ENCODE measurements at places on chromosomes 1 and 21.

DNA sequence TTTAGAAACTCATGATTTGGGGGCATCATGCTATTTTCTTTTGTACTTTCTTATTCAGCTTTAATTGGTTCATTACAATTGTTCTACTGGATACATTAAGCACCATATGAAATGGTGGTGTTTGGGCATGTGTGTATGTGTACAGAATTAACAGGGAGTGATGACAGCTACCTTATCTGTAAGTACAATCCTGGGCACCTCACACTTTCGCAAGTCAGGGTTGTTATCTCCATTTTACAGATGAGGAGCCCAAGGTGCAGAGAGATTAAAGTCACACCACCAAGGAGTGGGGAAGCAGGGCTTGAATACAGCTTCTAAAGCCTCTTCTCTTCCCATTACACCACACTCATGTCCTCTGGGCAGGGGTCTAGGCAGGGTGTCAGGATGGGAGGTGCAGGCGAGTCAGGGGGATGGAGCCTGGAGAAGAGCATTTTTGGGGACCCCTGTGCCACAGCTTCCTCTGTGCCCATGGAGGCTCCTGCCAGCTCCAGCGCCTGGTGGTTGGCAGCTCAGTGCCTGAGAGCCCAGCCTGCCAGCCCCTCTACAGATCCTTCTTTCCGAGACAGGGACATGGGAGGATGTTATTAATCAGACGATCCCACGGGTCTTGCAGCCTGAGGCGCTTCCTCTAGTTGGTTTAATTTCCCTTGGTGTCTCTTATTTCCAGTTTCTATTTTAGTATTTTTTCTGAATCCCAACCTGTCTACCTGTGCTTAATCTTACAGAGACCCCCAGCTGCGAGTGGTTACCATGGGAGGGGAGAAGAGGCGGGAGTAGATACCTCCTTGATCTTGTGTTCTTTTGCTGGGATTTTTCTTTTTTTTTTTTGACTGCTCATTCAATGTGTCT, 126.2 kb upstream of the CD34 start:
- DNase-seq, result no peak

GRCh38 chr1:246677842-246678241, 46.4 kb upstream of the SCCPDH start:
- DNase-seq, result no peak

DNA sequence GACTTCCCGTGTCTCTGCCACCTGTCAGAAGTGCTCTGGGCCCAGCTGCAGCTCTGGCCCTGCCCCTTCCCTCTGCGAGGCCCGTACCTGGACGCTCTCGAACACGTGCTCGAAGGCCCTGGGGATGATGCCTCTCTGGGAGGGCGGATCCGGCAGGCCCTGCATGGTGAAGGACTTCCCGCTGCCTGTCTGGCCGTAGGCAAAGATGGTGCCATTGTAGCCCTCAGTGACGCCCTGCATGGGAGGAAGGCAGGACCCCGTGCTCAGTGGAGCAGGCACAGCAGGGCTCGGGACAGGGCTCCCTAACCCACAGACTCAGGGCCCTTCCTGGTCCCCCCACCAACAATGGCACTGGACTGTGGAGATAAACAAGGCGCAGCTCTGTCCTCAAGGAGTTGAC, 2.4 kb downstream of the KIF17 start:
- DNase-seq, result no peak

GRCh38 chr1:93419344-93419743, 28.6 kb upstream of the FNBP1L start:
- no peak for DNase-seq

DNA sequence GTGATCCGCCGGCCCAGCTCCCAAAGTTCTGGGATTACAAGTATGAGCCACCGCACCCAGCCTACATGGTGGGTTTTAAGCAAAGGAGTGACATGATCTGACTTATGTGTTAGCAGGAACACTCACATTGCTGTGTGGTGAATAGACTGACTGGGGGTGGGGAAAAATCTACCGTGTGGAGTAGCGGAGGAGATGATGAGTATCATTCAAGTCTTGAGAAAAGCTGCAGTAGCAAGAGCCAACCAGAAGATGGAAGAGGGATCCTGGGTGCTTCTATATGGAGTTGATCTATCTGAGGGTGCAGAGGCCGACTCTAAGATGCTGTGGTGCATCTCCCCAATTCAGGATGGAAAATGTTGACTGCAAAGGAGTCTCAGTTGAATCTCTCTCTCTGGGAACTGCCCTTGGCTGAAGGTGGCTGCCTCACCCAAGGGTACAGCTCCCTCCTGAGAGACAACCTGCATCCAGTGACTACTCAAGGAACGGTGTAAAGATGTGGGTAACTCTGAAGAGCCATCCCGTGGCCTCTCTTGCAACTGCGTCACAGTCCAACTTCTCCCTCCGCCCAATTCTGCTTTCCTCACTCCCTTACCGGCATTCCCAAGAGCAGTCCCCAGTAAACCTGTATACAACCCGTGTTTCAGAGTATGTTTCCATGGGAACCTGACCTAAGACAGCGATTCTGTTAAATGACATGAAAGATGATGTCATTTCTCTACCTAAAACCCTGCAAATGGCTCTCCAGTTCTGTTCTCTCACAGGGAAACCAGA, 7.4 kb upstream of the B3GALNT2 start:
- no peak for DNase-seq

- no peak for DNase-seq
These were observed 68.4 kb upstream of the ADGRL4 start for GRCh38 chr1:79074975-79075374.

DNA sequence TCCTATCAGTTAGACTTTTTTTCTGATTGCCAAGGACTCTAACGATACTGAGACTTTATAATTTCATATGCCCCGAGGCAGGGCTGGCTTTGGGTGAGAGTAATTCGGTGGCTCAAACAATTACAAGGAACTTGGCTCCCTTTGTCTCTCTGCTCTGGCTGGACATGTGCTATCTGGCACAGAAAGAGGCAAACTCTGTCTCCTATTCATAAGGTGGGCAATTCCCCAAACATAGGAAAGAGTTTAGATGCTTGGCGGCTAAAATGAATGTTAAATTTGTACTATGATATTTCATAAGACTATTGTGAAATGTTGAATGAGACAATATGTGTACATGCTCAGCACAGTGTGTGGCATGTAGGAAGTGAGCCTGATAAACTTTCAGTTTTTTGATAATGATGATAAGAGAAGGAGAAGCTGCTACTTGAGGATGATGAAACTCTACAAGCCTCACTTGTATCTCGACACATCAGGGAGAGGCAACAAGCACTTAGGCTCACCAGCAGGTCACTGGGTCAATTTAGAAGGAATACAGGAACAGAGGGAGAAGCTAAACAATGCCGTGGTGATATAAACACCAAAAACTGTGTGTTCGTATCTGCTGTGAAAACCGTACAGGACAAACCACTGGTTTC, 12.6 kb upstream of the NTPCR start:
- DNase-seq, result no peak

GRCh38 chr1:185398599-185398998, 81.6 kb upstream of the IVNS1ABP start:
- DNase-seq, result no peak

DNA sequence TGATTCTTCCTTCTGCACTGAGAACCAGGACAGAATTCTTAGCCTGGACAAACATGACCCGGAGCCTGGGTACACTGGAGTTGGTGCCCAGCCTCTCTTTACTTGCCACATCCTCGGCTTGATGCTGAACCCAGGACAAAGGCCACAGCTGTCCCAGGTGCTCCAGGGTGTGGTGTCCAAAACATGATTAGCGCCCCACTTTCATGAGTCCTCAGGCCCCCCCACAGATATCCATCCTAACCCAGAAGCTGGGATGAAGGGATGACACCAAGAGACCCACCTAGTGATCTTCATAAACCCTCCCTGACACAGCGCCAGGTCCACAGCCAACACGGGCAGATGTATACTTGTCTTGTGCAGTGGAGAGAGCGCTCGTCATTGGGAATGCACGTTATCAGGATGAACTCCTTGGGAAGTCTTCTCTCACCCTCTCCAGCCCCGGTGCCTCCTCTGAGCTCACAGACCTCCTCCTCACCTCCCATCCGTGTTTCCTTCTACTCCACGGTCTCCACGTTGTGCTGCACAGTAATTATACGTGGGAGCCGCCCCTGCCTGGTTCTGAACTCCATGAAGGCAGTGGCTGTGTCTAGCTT, 3.6 kb downstream of the ABCA4 start:
- no peak for DNase-seq

DNA sequence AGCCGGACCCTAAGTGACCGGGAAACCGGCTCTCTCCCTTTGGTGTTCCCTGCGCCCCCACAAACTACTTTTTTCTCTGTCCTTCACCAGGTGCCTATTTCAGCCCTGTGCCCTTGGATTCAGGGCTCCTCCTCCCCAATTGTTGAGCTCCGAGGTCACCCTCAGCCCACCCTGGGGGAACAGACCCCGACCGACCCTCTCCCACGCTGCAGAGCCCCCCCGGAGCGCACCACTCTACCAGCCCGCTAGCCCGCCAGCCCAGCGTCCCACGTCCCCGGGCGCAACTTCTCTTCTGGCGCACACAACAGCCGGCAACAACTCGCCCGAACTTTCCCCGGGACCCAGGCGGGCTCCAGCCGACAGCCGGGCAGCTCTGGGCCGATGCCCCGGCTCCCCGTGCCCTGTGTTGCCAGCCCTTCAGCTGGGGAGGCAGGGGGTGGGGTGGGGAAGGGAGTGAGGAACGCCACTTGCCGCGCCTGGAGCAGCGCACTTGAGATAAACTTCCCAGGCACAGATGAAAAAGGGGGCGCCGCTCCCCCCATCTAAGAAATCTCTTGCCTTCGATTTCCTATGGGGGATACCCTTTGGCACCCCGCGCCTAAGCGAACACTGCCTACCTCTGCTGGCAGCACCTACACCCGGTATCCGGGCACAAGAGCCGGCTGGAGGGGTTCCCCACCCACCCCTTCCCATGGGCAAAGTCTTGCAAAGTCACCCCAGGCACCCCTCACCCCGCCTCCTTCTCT, 997 bp downstream of the CASZ1 start:
- DNase-seq, result no peak

DNA sequence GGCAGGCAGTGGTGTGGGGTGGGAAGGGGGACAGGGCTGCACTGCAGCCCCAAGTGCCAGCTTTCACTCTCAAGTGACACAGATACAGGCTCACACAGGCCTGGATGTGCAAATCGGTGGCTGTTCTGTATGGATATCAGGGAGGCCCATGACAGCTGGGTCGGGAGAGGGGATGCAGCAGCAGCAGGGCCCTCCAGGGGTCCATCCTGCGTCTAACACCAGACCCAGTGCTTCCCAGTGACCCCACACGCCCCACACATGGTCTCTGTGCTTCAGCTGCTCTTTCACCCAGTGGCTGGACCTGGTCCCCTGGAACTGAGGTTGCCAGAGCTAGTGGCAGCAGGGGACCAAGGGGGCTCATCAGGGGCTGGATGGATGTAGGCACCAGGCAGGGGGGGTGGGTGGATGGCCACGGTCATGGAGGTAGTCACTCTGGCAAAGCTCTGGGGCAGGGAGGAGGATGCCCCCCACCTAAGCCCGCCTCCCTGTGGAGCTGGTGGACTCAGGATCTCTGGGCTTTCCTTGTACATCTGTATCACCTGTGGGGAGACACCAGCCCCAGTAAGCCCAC, 13.9 kb downstream of the BTBD19 start:
- DNase-seq, result no peak

GRCh38 chr1:52952112-52952511, 25.0 kb downstream of the SCP2 start:
- no peak for DNase-seq

Data from amniotic stem cell (primary cell).